C1 segment of cervical spinal cord (tissue), 14 donors: ENCODE measurements at places on chromosomes 1 and 21.

GRCh38 chr21:23093259-23093658 is 2095.1 kb downstream of the NCAM2 start:
- DNase-seq = no peak

- no peak for DNase-seq
These were observed 36.8 kb downstream of the GNG4 start for GRCh38 chr1:235612761-235613160.

DNA sequence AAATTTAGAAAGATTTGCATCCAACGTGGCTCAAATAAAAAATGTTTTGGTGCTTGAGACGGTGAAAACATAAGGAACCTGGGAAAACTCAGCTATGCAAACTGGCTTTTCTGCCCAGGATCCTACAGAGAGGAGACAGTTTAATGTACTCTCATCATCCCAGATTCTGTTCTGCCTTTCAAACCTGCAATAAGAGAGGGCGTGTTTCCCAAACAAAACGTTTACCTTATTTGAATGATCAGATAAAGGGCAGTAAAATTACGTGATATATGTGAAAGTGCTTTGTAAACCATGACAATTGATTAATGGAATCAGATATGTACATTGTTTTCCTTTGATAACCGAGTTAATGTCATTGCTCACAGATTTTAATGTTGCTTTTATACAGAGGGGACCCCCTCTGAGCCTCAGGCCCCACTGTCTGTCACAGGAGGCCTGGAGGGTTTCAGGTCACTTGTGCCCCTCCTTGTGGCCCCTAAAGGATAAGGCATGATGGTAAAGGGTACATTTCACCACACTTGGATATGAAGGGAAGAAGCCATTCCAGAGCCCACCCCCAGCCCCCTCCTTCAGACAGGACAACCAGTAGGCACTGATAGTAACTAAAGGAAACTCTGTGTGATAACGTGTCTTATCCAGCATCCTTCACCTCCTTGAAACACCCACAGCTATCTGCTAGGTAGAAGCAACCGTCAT is 157.6 kb downstream of the EDEM3 start:
- no peak for DNase-seq

GRCh38 chr1:62962901-62963776 is 179.2 kb downstream of the ATG4C start:
- DNase-seq = no peak

GRCh38 chr1:44855742-44856141 is 12.7 kb upstream of the PTCH2 start:
- DNase-seq = no peak

- DNase-seq = no peak
These were observed 5.3 kb downstream of the CCDC24 start for GRCh38 chr1:43996733-43997115.

- no peak for DNase-seq
These were observed 557.5 kb upstream of the PTBP2 start for GRCh38 chr1:96164053-96164452.

GRCh38 chr1:19596065-19596713 is 47.9 kb upstream of the NBL1 start:
- no peak for DNase-seq
